PC-3 (cell line): ENCODE measurements at places on chromosomes 2 and 18. TPM values are rescaled to one million over a fixed set of nuclear protein-coding genes. Genes with fewer than 3 reads are reported as not detected.

The KIDINS220 gene
- 35.3 and 37.6 TPM in 2 replicates for total RNA-seq

The RAX gene
- not detected in 2 replicates for total RNA-seq

The LRPPRC gene
- 94.8 and 113 TPM in 2 replicates for total RNA-seq

The OSBPL1A gene
- total RNA-seq, result 31.1 and 39.7 TPM in 2 replicates

The ST3GAL5 gene
- total RNA-seq, result 0.87 and 0.98 TPM in 2 replicates

The OBSL1 gene
- 122 and 148 TPM in 2 replicates for total RNA-seq

The IL37 gene
- 1.6 and 2.6 TPM in 2 replicates for total RNA-seq

The GKN2 gene
- total RNA-seq, result 0.58 TPM in 1 of 2 replicates, not detected in the other

The ZNF385B gene
- 0.81 and 2.4 TPM in 2 replicates for total RNA-seq

The CAB39 gene
- 52.5 and 59.6 TPM in 2 replicates for total RNA-seq

The RBM43 gene
- 2.5 and 2.6 TPM in 2 replicates for total RNA-seq

DNA sequence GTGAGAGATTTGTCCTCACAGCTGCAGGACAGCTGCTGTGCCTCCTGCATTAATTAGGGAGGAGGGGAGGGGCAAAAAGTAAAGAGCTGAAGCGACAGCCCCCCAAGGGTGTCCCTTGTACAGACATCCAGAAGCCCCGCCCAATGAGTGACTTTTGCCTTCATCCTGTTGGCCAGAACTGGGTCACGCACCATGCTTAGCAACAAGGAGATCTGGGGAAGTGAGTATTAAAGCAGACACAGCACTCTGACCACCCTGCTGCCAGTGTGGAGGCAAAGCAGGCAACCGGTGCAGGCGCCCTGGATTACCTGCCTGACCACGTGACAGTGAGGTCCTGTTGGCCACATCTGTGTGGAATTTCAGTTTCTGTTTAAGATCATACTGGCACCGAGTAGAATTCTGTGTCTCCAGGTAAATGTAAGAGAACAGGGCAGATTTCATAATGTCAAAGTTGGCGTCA, 21.5 kb upstream of the BIN1 start:
- DNase-seq, result no peak

DNA sequence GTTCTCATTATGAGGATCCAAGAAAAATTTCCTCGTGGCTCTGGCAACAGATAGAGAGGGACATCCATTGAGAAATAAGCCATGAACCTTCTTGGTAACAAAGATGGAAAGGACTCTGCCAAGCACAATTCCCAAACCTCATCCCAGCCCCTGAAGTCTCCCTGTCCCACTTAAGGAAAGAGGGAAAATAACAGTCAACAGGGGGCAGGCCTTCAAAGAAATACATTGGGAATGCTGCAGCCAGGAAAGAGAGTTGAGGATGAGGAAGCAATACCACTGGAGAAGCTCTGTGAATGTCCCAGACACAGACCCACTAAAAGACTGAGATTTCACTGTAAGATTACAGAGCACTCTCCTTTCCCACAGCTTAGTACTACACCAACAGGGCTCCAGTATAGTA, 93.2 kb downstream of the CD226 start:
- no peak for DNase-seq

DNA sequence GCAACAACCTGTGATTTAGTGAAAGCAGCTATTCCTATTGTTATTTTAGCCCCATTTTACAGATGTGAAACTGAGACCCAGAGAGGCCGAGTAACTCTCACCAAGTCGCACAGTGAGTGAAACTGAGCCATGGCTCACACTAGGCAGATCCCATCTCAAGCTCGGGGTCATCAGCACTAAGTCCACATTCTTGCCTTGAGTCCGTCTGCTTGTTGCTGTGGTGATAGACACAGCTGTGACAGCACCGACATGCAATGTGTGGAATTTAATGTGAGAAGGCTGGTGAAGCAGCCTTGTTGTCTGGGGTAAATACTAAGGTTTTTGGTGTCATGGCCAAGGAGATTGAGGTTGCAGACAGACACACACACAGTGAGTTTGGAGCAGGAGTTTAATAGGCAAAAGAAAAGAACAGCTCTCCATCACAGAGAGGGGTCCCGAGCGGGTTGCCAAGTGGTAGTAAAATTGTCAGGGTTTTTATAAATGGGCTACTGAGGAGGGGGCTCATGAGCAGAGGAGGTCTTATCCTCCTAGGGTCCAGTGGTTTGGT, 40.2 kb upstream of the GMCL1 start:
- no peak for DNase-seq

DNA sequence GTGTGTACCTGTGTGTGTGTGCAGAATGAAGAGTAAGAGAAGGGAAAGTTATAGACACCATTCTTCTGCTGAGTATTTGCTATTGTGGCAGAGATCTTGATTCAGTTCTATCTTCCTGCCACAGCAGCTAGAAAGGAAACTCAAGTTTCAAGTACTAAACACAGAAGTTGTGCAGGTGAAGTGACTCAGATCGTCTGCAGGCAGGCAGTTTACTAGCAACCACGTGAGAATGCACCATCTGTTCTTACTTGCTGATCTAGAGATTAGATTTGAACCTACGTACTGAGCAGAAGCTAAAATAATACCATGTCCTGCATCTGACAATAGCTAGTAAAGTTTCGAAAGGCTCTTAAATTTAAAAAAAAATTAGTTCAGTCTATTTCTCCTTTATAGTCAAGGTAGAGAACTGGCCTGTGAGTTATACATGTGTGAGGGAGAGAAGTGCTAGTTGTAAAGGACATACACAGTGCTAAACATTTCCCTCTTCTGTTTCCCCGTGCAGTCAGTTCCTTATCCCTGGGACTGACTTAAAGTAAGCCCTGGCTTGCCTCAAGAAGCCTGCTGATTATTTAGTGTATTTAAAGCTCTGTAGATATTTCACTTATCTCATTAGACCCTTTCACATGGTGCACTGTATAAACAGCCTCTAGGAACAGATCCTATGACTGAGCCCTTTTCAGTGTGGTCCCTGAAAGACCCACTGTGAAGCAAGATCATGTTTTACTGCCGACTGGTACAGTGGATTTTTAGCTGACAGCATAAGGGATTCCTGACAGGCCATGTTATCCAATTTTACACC, 45.0 kb downstream of the SLC38A11 start:
- DNase-seq, result peak; percentile 64

- DNase-seq, result no peak
These were observed 44.7 kb downstream of the SOX11 start for GRCh38 chr2:5736886-5737285.

- peak; percentile 97 for DNase-seq
These were observed 273.6 kb upstream of the NCKAP5 start for GRCh38 chr2:133841900-133842299.

DNA sequence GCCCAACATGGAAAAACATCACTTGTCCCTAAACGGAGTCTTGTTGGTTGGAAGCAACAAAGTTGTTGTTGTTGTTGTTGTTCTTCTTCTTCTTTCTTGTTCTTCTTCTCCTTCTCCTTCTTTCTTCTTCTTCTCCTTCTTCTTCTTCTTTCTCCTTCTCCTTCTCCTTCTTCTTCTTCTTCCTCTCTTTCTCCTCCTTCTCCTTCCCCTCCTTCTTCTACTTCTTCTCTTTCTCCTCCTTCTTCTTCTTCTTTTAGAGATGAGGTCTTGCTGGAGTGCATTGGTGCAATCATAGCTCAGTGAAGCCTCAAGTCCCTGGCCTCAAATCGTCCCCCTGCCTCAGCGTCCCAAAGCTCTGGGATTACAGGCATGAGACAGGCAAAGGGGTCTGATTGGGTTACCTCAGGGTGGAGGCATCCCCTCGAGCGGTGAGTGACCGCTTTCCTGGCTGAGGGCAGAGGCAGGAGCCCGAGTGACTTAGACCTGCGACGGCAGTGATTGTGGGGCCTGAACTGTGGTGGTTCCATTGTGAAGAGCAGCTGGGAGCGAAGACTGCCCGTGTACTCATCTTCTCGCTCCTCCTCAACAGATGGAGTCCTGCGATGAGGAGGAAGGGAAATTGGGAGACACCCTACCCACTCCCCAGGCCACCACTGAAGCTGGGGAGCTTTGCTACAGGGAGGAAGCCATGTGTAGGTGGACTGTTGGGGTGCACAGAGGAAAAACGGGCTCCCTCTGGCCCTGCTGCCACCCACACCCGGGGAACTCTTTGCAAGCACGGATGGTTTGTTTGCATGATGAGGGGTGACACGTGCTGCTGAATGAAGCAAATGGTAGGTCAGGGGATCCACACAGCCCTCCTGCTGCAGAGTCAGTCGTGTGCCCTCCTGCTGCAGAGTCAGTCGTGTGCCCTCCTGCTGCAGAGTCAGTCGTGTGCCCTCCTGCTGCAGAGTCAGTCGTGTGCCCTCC, 7.0 kb upstream of the PER2 start:
- DNase-seq, result no peak

GRCh38 chr2:102839668-102840388, 78.0 kb downstream of the TMEM182 start:
- DNase-seq, result peak; percentile 78

GRCh38 chr2:75820693-75821092, 110.0 kb upstream of the GCFC2 start:
- no peak for DNase-seq

- DNase-seq, result peak; percentile 76
These were observed 10.2 kb downstream of the PROKR1 start for GRCh38 chr2:68653538-68653982.

DNA sequence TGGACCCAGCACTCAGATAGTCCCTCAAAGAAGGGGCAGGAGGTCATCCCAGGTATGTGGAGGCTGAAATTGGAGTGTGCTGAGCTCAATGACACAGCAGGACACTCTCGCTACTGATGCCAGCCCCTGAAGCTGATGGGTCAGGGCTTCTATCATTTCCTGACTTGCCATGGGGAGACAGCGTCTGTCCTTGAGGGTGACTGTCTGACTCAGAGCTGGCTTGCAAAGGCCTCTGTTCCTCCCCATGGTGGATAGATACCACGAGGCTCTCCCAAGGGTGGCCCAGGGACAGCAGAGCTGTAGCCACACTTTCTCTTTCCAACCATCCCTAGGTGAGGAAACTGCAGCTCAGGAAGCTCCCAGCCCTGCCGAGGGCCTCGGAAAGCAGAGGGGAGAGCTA, 10.8 kb downstream of the ALPG start:
- no peak for DNase-seq

- no peak for DNase-seq
These were observed 23.4 kb upstream of the TANK start for GRCh38 chr2:161136696-161137324.

GRCh38 chr2:216761133-216761532, 65.8 kb upstream of the IGFBP5 start:
- DNase-seq, result no peak
